AG04450 (cell line): ENCODE measurements at places on chromosomes 2 and 18.

DNA sequence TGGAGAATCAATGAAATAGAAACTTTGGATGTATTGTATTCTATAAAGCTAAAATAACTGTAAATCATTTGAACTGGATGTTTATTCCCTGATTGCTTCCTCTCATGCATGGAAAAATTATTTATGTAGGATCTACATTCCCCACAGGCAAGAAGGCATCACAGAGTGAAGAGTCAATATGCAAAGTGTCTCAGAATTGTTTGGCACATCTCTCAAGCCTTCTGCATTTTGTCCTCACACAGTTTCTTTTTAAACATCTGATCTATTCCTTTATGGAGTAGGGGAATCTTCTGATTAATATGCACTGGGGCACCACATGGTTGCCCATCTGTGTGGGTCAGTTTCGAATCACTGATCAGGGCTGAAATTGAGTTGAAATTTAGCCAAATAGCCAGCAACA, 465.4 kb downstream of the ZNF804A start:
- DNase-seq = no peak

GRCh38 chr2:150007815-150008430, 420.3 kb upstream of the MMADHC start:
- no peak for DNase-seq

DNA sequence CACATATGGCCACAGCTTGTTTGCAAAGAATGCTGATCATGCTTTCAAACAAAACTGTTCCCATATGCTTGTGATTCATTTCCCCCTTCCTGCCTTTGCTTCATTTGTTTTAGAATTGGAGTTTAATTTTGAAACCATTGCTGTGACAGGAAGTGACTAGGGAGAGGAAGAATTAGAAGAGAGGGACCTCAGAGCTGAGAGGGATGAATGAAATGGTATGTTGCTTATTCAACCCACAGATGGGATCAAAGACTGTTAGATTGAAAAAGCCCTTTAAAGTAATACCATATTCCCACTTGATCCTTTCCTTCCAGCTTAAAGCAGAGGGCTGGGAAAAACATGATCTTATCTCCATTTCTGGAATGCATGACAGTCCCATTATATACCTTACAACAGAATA, 106.2 kb upstream of the RNF152 start:
- peak; percentile 69 for DNase-seq

- DNase-seq = no peak
These were observed 26.7 kb downstream of the POLR1A start for GRCh38 chr2:86078774-86079545.

DNA sequence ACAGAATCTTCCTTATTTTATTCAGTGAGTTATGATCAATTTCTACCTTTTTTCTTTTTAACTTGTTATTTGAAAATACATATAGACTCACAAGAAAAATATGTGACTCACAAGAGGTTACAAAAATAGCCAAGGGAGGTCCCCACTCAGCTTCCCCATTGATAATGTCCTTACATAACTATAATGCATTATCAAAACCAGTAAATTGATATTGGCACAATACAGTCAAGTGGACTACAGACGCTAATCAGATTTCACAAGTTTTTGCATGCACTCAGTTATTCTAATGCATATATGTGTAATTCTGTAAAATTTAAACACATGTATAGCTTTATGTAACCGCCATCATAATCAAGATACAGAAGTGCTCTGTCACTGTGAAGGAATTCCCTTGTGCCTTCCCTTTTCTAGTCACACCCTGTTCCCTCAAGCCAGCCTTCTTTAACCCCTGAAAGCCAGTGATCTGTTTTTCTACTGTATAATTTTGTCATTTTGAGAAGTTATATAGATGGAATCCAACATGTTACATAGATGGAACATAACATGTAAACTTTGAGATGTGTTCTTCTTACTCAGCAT, 118.4 kb downstream of the ALMS1 start:
- DNase-seq = no peak

DNA sequence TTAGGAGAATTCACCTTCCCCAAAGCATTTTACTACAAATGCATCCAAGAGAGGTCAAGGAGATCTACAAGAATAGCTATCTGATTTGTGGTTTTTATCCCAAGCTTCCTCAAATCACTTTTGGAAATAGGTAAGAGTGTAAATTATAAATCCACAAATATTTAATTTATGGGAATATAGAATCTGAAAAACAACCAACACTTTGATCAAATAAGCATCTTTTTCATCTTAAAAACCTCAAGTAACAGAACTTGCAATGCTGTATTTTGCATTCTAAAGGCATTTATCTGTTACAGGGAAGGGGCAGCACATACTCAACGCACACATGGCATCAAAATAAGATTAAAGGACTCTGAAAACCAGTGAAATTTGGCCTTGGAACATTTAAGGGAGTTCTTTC, 1.9 kb downstream of the ZNF385B start:
- DNase-seq = no peak

DNA sequence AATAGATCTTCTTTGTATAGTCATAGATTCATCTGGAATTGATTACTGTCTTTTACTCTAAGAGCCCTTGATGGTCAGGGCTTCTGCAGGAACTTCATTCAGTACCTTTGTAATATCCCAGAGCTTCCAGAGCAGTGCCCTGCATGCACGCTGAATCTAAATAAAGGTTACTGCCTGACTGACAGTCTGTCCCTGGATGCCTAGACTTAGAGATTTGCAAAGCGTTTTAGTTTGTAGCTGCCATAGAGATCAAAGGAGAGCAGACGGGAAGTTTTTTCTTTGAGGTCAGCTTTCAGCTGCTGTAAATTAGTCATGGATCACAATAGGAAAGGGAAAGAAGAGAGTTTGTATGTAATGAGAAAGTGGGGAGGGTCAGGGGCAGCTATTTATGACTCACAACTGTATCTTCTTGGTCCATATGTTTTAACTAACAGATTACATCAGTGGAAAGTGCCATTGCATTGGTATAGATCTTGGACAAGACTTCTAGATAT, 45.2 kb upstream of the NYAP2 start:
- no peak for DNase-seq

- DNase-seq = no peak
These were observed 284.1 kb downstream of the TRIB2 start for GRCh38 chr2:13000664-13001363.

DNA sequence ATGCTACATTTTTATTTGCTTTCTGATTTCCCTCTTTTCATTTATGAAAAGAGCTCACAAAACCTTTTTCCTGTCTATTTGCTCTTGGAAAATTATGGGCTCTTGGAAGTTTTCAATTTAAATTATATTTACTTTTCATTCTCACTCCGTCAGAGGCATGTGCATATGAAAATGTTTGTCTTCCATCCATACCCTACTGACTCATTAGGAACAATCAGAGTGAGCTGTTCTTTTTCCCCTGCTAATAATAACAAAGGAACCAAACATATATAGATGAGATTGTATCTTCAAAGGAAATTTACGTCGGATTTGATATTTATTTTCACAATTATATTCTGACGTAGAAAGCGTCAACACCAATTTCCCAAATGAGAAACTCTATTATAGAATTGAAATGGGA, 1101.2 kb downstream of the TSN start:
- no peak for DNase-seq

- no peak for DNase-seq
These were observed 314.5 kb upstream of the MMADHC start for GRCh38 chr2:149902081-149902480.

DNA sequence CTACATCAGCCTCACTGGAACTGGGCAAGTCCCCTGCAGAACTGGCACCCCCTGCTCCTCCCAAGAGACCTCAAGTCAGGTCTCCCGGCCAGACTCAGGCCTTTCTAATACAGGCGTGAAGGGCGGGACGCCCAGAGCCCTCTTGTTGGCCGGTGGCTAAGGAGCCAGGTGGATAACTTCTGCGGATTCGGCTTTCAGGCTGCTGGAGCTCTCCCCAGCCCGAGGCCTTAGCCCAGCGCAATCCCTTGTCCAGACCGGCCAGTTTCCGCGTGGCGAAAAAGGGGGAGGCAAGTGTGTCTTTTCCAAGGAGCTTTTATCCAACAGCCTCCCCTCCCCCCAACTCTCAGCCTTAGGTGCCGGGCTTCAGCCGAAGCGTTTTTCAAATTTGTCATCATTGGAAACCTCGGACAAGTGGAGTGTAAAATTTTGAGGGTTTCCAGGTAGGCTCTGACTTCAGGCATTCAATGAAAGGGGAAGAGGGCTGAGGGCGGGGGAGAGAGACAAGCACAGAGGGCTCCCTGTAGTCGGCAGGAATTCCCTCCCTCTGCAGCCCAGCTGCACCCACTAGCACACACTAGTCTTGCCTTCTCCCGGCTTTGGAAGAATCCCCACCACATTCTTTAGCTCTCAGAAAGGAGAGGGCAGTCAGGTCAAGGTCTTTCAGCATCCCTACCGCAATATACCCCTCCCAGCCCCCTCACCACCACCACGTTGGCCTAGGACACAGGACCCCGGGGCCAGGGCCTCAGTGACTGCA, 9.5 kb upstream of the SATB2 start:
- no peak for DNase-seq

- DNase-seq = no peak
These were observed 105.9 kb downstream of the AP1S3 start for GRCh38 chr2:223731503-223731902.

DNA sequence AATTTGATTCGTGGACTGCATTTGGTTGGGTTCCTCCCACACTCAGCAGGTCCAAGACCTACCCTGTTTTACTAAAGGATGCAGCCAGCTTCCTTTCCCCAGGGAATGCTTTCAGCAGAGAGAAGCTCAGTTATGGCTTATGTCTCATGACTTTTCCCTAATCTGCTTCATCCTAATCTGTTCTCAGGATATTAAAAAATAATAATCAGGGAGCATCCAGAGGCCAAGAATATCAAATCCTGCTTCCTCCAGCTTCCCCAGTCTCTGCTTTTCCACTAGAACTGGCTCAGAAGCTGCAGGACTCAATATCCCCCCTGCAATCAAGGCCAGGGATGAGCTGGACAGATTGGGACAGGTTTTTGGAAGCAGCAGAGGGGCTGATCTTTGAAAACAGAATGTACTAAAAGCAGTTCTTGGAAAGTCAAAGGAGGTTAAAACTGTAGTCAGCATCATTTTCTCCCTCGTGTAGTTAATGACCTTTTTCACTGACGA, 326.9 kb upstream of the TNP1 start:
- no peak for DNase-seq

GRCh38 chr2:46847185-46847710, 68.4 kb downstream of the MCFD2 start:
- peak; percentile 87 for DNase-seq

DNA sequence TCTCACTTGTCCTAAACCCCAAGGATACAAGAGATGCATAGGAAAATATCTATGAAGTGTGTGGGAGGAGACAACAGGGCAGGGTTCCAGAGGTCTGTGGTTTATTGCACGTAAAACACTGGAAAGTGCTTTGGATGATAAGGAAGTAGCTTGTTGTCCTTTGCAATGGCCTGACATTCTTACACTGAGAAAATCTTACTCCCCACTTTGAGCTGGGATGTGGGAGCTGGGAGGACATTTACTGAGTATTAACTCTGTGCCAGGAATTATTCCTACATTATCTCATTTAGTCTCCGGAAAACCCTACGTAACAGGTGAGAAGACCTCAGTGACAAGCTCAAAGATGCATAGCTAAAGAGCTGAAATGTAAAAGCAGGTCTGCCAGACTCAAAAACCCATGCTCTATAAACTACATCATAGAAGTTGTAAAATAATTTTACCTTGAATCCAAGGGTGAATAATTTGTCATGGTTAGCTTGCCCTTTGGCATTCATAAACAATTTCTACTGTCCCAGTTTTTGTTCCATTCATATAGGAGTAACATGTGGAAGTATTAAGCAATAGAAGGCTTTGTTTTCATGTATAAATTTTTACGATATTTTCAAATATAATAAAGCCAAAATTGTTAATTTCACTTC, 9.2 kb upstream of the GALNT3 start:
- peak; percentile 21 for DNase-seq

DNA sequence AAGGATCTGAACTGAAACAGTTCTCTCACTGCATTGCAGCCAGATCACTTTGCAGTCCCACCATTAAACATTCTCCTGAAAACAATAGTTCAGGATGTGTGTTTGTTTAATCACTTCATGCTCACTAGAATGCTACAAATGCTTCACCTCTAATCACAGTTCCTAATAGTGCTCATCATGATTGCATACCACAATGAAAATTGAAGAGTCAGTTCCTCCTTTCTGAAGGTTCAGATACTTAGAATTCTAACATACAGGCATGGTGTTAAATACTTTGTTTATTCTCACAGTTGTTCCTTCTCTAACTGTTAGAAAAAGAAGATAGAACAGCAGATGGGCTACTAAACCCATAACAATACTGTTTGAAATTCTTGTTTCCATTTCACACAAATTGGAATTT, 622.3 kb upstream of the ACVR2A start:
- DNase-seq = no peak

DNA sequence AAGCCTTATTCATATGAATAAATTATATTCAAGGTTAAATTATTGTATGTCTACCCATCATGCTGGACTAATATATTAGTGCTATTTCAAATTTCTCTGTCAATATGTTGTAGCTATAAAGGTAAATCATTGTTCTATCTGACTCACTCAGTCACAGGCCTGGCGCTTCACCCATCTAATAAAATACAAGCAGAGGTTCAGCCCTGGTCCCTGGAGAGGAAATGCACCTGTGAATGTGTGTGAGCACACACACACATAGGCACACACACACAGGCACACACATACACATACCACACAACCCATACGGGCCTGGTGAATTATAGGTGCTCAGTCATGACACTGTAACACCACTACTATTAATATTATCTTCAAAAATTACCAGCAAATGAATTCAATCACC, 1396.1 kb downstream of the DPP10 start:
- DNase-seq = no peak

- no peak for DNase-seq
These were observed 5.5 kb downstream of the SALL3 start for GRCh38 chr18:78984941-78985784.

GRCh38 chr2:75844651-75845050, 133.9 kb upstream of the GCFC2 start:
- DNase-seq = no peak

GRCh38 chr2:26174691-26175465, 2.0 kb downstream of the GAREM2 start:
- no peak for DNase-seq

- DNase-seq = no peak
These were observed 278.5 kb downstream of the SRBD1 start for GRCh38 chr2:45332567-45332966.

DNA sequence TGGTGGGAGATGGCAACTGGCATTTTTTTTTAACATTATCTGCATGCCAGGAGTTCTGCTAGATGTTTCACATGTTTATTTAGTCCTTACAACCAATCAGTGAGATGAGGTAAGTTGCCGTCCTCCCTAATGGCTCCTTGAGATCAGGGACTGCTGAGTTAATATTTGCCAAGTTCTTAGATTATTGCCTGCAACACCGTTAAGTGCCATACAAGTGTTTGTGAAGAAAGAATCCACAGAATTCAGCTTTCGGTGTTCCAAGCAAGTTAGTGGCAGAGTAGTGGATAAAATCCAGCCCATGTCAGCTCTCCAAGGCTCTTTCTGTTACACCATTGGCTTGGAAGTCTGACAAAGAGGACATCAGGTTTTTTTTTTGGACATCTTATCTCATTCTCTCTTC, 95.9 kb downstream of the C1QL2 start:
- DNase-seq = no peak
